ENCODE measurements at places on chromosomes 12 and 14. TPM values are rescaled to one million over a fixed set of nuclear protein-coding genes. Genes with fewer than 3 reads are reported as not detected.

DNA sequence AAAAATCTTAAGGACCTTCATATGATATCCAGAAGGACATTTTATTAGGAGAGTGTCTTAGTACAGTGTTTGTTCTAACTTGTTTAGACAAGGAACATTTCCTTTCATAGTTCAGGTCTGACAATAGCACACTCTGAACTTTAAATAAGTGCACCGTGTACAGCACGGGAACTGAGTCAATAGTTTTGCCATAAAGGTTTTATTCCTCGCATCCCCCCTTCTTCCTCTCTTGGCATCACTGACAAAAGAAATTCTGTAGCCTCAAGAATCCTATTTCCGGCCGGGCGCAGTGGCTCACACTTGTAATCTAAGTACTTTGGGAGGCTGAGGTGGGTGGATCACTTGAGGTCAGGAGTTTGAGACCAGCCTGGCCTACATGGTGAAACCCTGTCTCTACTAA is 58.3 kb downstream of the TMCC3 start:
- H3K27me3 ChIP-seq: no peaks in the 10 kb centered on the region
- H3K4me3 ChIP-seq: no peak overlapping the region
- H3K4me1 ChIP-seq: no peaks in the 10 kb centered on the region
- no peak for DNase-seq
- no peaks in the 10 kb centered on the region for H3K36me3 ChIP-seq
- H3K27ac ChIP-seq: no peak overlapping the region

DNA sequence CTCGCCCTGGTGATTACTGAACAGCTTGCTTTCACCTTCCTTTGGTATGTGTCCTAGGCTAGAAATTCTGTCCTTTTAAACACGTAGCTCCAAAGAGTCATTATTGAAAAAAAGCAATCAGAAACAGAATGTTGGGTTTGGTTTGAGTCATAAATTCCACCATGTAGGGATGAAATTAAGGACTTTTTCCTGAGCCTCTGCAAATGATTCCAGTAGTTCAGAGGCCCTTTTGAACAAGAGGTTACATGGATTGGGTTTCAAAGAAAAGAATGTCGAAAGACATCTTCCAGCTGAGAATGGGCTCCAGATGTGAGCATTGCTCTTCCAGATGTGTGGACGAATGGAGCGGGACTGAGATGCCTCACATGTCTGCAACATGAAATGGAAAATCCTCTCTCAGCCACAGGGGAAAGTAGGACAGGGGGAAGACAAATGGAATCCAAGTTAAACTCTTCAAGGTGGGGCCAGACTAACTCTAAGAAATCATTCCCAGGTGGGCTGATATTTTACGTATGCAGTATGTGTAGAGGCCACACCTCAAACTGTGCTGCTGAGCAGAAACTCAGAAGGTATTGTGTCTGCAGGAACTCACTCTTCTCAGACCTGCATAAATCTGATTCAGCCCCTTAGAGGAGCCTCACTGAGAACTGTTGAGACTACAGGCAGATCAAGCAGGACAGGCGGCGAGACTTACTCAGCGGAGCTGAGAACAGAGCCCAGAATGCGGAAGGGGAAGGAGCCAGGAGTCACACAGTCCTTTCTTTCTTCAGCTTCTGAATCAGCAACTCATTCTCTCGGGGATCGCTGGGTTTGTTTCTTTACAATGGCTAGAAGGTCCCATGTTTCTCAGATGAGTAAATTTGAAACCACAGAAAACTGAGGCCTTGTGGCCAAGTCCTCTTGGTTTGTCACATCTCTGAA is 23.3 kb upstream of the EMP1 start:
- no peak overlapping the region for H3K27ac ChIP-seq
- no peaks in the 10 kb centered on the region for H3K36me3 ChIP-seq
- no peaks in the 10 kb centered on the region for H3K27me3 ChIP-seq
- no peak overlapping the region for H3K4me3 ChIP-seq
- H3K4me1 ChIP-seq: no peaks in the 10 kb centered on the region

DNA sequence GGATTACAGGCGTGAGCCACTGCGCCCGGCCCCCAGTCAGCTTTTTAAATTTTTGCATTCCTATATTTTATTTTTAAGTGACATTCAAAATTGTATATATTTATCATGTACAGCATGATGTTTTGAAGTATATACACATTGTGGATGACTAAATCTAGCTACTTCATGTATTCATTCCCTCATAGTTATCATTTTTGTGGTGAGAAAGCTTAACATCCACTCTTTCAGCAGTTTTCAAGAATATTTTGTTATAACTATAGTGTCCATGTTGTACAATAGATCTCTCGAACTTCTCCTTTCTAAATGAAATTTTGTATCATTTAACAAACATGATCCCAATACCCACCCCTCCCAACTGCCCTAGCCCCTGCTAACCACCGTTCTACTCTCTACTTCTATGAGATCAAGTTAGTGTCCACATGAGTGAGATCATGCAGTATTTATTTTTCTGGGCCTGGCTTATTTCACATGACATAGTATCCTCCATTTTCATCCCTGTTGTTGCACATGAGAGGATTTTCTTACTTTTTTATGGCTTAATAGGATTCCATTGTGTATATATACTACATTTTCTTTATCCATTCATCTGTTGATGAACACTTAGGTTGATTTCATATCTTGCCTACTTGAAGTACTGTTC is 8.8 kb upstream of the HEBP1 start:
- H3K27ac ChIP-seq: no peak overlapping the region
- no peaks in the 10 kb centered on the region for H3K36me3 ChIP-seq
- no peak overlapping the region for H3K4me3 ChIP-seq
- no peak for DNase-seq

DNA sequence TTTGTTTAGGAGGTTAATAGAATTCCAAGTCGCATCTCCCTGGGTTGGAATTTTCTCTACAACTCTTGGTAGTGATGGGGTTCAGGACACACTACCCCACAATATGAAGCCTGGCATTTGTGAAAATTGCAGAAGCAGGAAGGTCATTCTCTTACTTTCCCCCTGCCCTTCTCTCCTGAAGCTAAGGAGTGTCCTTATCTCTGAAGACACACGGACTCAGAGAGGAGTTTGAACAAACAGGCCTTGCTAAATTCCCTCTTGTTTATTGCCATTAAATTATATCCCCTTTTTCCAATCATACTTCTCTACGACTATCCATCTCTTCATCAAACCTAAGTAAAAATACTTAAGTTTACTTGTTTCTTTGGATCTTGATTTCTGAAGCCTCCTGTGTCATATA is 443.0 kb downstream of the RAD51B start:
- no peak overlapping the region for H3K27ac ChIP-seq
- H3K4me1 ChIP-seq: no peaks in the 10 kb centered on the region
- no peaks in the 10 kb centered on the region for H3K36me3 ChIP-seq
- no peak for DNase-seq

- no peaks in the 10 kb centered on the region for H3K36me3 ChIP-seq
- DNase-seq: no peak
- no peaks in the 10 kb centered on the region for H3K4me1 ChIP-seq
- H3K4me3 ChIP-seq: no peak overlapping the region
- H3K27ac ChIP-seq: no peak overlapping the region
- H3K27me3 ChIP-seq: no peaks in the 10 kb centered on the region
Observed at GRCh38 chr12:109863847-109864712, 16.3 kb downstream of the GLTP start.

DNA sequence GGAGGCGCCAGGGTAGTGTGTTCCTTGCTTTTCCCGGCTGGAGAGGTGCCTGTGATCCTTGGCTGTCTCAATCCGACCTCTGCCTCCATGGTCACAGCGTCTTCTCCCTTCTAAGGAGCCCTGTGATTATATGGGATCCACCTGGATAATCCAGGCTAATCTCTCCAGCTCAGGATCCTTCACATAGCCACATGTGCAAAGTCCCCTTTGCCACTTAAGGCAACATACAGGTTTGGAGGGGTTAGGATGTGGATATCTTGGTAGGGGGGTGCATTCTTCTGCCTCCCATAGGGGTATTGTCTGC is 1.2 kb upstream of the HVCN1 start:
- no peak overlapping the region for H3K27ac ChIP-seq
- no peak for DNase-seq
- no peaks in the 10 kb centered on the region for H3K27me3 ChIP-seq
- no peaks in the 10 kb centered on the region for H3K4me1 ChIP-seq
- H3K36me3 ChIP-seq: no peaks in the 10 kb centered on the region

DNA sequence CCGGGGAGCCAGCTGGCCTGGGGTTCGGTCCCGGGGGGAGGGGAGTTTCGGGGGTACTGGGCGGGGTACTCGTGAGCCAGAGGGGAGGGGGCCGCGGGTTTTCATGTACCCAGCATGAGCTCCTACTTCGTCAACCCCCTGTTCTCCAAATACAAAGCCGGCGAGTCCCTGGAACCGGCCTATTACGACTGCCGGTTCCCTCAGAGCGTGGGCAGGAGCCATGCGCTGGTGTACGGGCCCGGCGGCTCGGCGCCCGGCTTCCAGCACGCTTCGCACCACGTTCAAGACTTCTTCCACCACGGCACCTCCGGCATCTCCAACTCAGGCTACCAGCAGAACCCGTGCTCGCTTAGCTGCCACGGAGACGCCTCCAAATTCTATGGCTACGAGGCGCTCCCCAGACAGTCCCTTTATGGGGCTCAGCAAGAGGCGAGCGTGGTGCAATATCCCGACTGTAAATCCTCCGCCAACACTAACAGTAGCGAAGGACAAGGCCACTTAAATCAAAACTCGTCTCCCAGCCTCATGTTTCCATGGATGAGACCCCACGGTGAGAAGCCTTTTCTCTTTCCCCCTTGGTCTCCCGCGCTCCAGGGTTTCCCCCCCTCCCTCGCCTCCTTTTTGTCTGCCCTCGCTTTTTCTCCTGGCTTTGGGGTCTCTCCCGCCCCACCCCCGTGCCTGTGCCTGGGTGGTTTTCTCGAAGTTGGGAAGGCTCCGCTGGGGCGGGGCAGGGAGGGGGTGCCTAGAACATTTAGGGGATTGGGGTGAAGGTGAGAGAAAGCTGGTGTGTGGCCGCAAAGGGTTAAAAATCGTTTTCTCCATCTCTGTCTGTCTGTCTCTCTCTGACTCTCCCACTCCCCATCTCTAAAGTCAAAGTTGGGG is 627 bp downstream of the HOXC8 start:
- no peak overlapping the region for H3K27ac ChIP-seq
- no peaks in the 10 kb centered on the region for H3K4me1 ChIP-seq
- H3K27me3 ChIP-seq: no peaks in the 10 kb centered on the region
- DNase-seq: peak; percentile 59
- H3K36me3 ChIP-seq: no peaks in the 10 kb centered on the region
- peak overlapping the region; percentile 3 for H3K4me3 ChIP-seq

DNA sequence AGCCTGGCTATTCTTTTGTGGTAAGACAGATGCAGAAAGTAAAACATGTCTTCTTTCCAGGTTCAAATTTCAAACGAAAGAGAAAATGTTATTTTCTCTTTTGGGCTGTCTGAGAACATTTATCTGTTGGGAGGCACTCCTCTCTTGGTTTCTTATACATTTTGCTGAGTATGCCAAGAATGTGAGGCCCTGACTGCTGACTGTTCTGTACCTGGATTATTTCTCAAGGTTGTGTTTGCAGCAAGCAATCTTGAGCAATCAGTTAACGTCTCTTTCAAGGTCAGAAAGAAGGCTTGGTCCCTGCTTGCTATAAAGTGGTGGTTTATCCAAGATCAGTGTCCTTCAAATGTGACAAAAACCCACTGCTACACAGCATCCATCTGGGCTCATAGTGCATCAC is 9.8 kb downstream of the SSTR1 start:
- no peaks in the 10 kb centered on the region for H3K4me1 ChIP-seq
- H3K36me3 ChIP-seq: no peaks in the 10 kb centered on the region
- no peak for DNase-seq
- H3K27me3 ChIP-seq: no peaks in the 10 kb centered on the region

DNA sequence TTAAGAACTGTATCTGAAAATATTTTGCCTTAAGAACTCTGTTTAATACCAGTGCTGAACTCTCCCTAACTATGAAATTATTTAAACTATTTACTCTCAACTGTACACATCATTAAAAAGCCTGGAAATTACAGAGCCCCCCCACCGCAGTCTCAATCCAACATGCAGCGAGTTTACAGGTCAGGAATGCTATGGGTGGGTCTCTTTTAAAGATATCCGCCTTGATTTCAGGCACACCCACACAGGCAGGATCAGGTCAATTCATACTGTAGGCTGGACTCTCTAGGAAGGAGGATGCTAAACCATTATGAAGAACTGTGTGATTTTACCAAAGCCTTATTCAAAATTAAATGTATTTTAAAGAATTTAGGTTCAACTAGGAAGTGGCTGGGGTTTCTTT is 16.5 kb downstream of the SPTLC2 start:
- H3K27me3 ChIP-seq: no peaks in the 10 kb centered on the region
- no peak overlapping the region for H3K27ac ChIP-seq
- H3K36me3 ChIP-seq: peaks cover 2% of the 10 kb centered on the region
- DNase-seq: no peak
- no peaks in the 10 kb centered on the region for H3K4me1 ChIP-seq
- H3K4me3 ChIP-seq: no peak overlapping the region

- H3K27ac ChIP-seq: no peak overlapping the region
- no peaks in the 10 kb centered on the region for H3K36me3 ChIP-seq
- H3K4me3 ChIP-seq: no peak overlapping the region
Observed at GRCh38 chr12:66467932-66468331, 165.6 kb downstream of the HELB start.

- no peak overlapping the region for H3K4me3 ChIP-seq
- H3K4me1 ChIP-seq: no peaks in the 10 kb centered on the region
- H3K27ac ChIP-seq: no peak overlapping the region
Observed at GRCh38 chr12:98686603-98687002, 41.5 kb downstream of the APAF1 start.

DNA sequence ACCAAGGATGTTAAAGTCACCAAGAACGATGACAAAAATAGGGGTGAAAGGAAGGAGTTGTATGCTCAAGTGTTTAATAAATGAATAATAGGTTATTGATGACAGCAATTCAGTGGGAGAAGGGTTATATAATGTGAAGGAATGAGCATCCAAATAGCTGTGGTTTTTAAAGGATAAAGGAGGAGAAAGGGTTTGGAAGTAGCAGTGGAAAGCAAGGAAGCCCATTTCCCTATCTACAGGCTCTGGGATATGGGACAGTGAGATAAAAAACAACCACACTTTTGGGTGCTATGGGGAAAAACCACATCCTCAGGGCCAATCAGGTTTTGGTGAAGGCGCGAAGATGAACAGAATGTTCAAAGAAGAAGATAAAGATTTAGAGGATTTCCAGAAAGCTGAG is 258.6 kb downstream of the ZFP36L1 start:
- H3K36me3 ChIP-seq: no peaks in the 10 kb centered on the region
- no peaks in the 10 kb centered on the region for H3K4me1 ChIP-seq
- H3K4me3 ChIP-seq: no peak overlapping the region
- no peak for DNase-seq

DNA sequence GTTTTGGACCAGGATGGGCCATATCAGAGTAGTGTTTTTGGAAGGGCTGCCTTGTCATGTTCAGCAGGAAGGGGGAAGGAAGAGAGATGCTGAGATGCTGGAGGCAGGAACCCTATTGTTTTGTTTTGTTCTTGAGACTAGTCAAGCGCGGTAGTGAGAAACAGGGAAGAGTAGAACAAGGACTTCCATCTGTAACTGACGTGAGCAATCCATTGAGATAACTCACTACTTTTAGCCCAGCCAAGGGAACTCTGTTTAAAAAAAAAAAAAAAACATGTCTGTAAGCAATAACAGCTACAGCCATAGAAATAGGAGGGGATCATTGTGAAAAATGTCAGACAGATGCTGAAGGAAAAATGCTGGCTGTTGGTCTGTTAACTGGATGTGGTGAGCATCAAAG is 34.0 kb downstream of the CD9 start:
- H3K4me1 ChIP-seq: peaks cover 5% of the 10 kb centered on the region
- H3K4me3 ChIP-seq: no peak overlapping the region
- no peak overlapping the region for H3K27ac ChIP-seq
- DNase-seq: no peak
- H3K27me3 ChIP-seq: no peaks in the 10 kb centered on the region
- peaks cover 3% of the 10 kb centered on the region for H3K36me3 ChIP-seq

TAS2R8 gene
- total RNA-seq: not detected

GPR84 gene
- total RNA-seq: 1.9 TPM

SAMD15 gene
- 0.42 TPM for total RNA-seq

TRMT61A gene
- total RNA-seq: 11.4 TPM

ARHGEF40 gene
- 40.5 TPM for total RNA-seq

CIDEB gene
- total RNA-seq: 13.9 TPM

IGF1 gene
- 103 TPM for total RNA-seq
